B cell (primary cell): ENCODE measurements at places on chromosomes 3 and 15. TPM values are rescaled to one million over a fixed set of nuclear protein-coding genes. Genes with fewer than 3 reads are reported as not detected.

The MKRN2OS gene
- not detected in 2 replicates for polyA plus RNA-seq

The C3orf18 gene
- polyA plus RNA-seq, result 12.1 and 15.4 TPM in 2 replicates

The GOLGA8J gene
- not detected in 2 replicates for polyA plus RNA-seq

The TTLL13 gene
- 0.33 TPM in 1 of 2 replicates, not detected in the other for polyA plus RNA-seq

The ZNF660 gene
- 0.49 and 0.92 TPM in 2 replicates for polyA plus RNA-seq

The CHRFAM7A gene
- 0.61 and 1.8 TPM in 2 replicates for polyA plus RNA-seq

The IQCH gene
- 0.10 TPM in 1 of 2 replicates, not detected in the other for polyA plus RNA-seq

The EPHB1 gene
- polyA plus RNA-seq, result 0.01 and 0.06 TPM in 2 replicates

The TGM5 gene
- not detected in 2 replicates for polyA plus RNA-seq

The GOLGA8T gene
- polyA plus RNA-seq, result not detected in 2 replicates

The ALDH1L1 gene
- not detected in 2 replicates for polyA plus RNA-seq

The GXYLT2 gene
- not detected in 2 replicates for polyA plus RNA-seq

The SEMA3G gene
- 0.07 and 0.10 TPM in 2 replicates for polyA plus RNA-seq

The TRIM42 gene
- not detected in 2 replicates for polyA plus RNA-seq

The TMEM115 gene
- 10.6 and 19.8 TPM in 2 replicates for polyA plus RNA-seq

The PRSS50 gene
- 0.04 and 0.09 TPM in 2 replicates for polyA plus RNA-seq

The RGMA gene
- not detected in 2 replicates for polyA plus RNA-seq

The HRG gene
- not detected in 2 replicates for polyA plus RNA-seq

The STARD5 gene
- 14.5 and 19.9 TPM in 2 replicates for polyA plus RNA-seq

The FGF12 gene
- polyA plus RNA-seq, result 0.03 TPM in 1 of 2 replicates, not detected in the other

The MNS1 gene
- not detected in 2 replicates for polyA plus RNA-seq

The RPP25 gene
- polyA plus RNA-seq, result 0.49 and 0.92 TPM in 2 replicates

The OTOL1 gene
- polyA plus RNA-seq, result not detected in 2 replicates

The ENTPD3 gene
- polyA plus RNA-seq, result not detected in 2 replicates

The SH3GL3 gene
- polyA plus RNA-seq, result not detected in 2 replicates

The SMAD6 gene
- polyA plus RNA-seq, result 0.03 TPM in 2 replicates

The SMCO1 gene
- not detected in 2 replicates for polyA plus RNA-seq

The MESP2 gene
- 0.19 TPM in 1 of 2 replicates, not detected in the other for polyA plus RNA-seq

The ACTC1 gene
- not detected in 2 replicates for polyA plus RNA-seq

The KBTBD13 gene
- not detected in 2 replicates for polyA plus RNA-seq

The PAQR5 gene
- not detected in 2 replicates for polyA plus RNA-seq
